ENCODE measurements at places on chromosomes 13 and 19.

DNA sequence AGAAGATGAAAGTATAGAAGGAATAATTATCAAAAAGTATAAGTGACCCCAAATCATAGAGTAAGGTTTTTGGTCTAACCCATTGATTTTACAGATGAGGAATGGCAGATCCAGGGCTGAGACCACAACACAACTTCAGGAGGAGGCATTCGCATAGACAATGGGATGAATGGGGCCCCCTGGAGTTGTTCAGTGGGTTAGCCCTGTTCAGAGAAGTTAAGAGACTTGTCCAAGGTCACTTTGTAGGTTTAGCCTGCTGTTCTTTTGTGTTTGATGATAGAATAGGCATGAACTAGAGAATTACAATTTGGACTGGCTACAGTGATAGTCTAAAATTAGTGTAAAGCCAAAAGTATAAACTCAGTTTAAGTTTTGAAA lies 233.9 kb downstream of the KCNRG start:
- no peak for DNase-seq

DNA sequence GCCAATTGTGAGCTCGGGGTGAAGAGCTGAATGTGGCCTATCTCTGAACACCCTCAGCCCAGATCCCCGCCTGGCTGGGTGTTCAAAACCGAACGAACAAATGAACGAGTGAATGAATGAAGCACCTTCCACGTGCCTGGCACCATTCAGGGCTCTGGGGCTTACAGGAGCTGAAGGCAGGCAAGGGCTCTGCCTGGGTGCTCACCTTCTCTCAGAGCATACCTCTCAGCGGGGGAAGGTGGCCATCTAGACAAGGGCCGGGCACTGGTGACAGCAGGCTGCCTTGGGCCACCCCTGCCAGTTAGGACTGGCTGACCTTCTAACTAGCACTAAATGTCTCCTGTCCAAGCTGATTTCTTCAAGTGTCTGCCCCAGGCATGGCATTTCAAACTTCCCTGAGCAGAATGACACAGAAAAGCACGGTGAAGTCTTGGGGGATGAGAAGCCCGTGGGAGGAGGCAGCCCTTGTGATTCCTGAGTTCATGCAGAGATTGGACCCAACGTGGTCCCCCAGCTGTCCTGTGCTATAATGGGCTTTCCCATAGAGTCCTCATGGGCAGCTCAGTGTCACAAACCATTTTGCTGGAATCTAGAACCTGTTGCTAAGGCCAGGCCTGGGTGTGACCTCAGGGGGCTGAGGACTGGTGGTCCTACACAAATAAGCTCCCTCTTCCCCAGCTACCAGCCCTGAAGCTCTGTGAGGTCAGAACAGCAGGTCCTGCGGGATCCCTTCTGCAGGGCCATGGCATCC lies 27.9 kb upstream of the VSTM2B start:
- no peak for DNase-seq

DNA sequence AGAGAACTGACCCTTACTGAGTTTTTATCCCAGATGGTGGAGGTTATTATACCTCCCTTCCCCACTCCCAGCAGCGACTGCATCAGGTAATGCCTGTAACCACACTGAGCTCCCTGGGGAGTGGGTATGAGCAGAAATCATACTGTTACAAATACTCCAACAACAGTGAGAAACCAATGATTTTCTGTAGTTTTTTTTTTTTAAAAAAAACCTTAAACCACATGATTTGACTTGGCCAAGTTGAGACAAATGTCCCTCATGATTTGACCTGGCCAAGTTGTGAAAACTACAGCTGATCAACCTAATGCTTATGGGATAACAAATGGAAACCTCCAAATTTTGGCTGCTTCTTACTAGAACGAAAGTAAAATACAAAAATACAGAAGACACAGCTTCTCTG lies 33.1 kb upstream of the SERP2 start:
- DNase-seq = no peak

DNA sequence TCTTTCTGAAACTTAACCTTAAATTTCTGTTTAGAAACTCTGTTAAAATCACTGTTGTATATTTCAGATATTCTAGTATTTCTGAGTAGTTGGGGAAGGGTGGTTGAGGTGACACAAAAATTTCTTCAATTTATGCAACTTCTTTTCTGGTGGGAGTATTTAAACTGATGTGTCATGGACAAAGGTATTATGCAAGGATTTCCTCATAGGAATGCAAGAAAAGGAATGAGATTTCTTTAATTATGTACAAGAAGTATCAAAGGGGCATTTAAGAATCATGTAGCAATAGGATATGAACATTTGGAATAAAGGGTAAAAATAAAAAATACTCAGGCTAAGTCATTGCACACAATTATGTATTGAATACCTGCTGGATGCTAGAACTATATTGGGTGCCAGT lies 575.8 kb upstream of the KLF12 start:
- no peak for DNase-seq

- no peak for DNase-seq
Measured at GRCh38 chr19:23415034-23415433, 19.8 kb upstream of the ZNF91 start.

GRCh38 chr13:51659276-51660127 lies 75.2 kb downstream of the WDFY2 start:
- DNase-seq = no peak

- no peak for DNase-seq
Measured at GRCh38 chr13:95106562-95106961, 194.7 kb downstream of the ABCC4 start.

DNA sequence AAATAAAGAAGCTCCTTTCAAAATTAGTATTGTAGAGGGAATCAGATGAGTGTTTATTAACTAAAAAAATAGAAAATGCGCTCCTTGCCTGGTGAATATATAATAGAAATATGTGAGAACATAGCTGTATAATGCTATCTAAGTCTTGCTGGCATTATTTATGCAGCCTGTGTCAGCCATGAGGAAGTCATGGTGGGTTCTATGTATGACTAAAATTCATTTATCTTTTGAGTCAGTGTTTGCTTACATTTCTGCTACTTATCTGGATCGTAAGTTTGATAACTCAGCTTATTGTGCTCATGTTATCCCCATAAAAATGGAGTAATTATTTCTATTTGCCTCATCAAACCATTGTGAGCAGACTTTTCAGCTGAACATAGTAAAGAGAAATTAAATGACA lies 449.3 kb downstream of the OXGR1 start:
- no peak for DNase-seq

GRCh38 chr13:94268661-94269060 lies 210.8 kb downstream of the DCT start:
- DNase-seq = no peak

GRCh38 chr19:9431475-9431874 lies 3.9 kb downstream of the ZNF266 start:
- peak; percentile 9 for DNase-seq

DNA sequence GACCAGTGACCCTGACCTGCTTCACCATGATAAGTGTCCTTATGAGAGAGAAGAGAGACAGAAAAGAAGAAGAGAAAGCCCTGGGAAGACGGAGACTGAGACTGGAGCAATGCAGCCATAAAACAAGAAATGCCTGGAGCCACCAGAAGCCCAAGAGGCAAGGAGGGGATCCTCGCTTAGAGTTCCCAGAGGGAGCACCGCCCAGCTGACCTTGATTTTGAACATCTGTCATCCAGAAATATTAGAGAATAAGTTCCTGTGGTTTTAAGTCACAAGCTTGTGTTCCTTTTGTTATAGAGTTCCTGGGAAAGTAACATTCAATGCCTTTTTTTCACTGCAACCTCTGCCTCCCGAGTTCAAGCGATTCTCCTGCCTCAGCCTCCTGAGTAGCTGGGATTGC lies 20.2 kb downstream of the CERS1 start:
- DNase-seq = no peak

- no peak for DNase-seq
Measured at GRCh38 chr13:71017607-71018006, 849.4 kb downstream of the DACH1 start.

GRCh38 chr13:113586661-113587479 lies 2.3 kb downstream of the TFDP1 start:
- no peak for DNase-seq

GRCh38 chr19:43574424-43575155 lies 737 bp downstream of the XRCC1 start:
- no peak for DNase-seq

- DNase-seq = no peak
Measured at GRCh38 chr13:113802761-113803160, 43.7 kb downstream of the TMEM255B start.

DNA sequence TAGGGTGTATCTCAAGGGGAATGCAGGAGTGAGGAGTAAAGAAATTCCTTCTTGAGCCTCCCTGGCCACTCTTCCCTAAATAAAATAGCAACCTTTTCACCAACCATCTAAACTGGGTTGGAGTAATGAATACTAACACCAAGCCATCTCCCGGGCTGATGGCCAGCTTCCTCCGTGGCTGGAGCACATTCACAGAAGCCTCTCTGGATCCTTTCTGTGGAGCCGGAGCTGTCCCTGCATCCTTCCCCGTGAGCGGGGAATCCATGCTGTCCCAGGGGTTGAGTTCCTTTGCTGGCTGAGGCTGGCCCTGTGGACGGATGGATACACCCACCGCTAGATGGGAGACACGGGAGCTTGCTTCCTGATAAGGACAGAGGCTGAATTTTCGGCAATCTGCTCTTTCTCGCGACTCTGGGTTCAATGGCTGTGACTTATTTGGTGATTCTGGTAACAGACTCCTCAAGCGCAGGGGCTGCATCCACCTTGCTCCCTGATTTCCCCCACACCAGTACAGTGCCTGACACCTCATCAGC lies 370.3 kb downstream of the ZNF536 start:
- DNase-seq = no peak

DNA sequence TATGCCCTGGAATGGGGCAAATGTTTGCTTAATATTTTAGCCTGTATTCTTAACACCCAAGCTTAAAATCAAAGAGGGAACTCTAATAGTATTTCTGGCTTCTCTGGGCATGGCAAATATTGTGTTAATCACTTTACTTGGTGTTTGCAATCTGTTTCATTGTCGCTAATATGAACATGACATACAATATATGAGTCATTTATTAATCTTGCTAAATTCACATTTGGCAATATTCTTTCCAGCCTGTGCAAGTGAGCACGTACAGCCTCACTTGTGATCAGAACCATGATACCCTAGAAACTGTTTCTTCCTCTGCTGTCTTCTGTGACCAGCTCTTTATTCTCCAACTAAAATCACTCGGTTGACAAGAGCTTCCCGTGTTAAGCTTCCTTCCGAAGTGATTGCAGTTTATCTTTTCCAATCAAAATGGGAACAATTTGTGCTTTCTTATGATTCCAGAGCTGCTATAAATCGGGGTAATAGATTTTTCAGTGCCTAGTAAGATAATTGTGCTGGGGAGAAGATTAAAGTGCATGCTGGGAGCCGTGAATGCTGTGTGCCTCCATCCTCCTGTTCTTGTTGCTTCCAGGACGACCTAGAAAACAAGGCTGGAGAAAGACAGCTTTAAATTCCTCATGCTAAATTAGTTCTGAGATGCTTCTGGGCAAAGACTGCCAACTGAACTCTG lies 153.0 kb upstream of the TMTC4 start:
- DNase-seq = no peak

- no peak for DNase-seq
Measured at GRCh38 chr13:93409001-93409400, 182.4 kb downstream of the GPC6 start.

GRCh38 chr19:30391554-30392551 lies 19.7 kb downstream of the ZNF536 start:
- DNase-seq = no peak

DNA sequence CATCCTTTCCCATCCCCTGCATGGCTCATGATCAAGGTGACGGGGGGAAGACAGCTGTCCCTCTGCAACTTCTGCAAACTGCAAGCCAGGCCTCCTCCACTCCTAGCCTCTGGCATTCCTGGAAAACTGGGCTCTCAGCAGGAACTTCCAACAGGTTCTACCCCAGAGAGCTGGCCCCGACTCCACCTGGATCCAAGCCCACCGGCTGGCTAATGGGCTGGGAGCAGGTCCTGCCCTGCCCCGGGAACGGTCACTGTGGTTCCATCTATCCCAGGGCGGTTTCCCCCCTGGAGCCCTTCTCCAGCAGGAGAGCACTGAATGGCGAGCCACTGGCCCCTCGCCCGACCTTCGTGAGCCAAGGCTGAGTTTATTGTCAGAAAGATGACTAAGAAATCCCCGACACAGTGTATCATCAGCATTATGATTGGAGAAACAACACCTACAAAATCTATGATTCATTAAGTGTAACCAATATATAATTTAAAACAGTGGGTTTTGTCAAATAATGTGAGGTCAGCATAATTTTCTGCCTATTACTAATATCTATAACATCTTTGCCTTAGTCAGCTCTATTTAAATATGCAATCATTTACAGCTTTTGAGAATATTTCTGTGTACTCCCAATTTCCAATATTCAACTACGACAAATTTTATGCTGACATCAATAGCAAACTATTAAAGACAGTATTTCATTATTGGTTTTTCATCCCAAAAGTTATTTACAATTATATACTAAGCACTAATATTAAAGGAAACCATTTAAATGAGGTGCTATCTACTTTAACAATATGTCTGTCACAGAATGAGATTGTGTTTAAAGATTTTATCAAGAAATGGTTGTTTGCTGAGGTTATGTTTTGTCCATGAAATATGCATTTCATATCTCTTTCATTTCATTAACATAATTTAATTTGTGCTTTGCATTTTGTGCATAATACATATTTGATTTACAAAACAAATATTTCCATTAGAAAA lies 133.0 kb downstream of the URI1 start:
- no peak for DNase-seq

DNA sequence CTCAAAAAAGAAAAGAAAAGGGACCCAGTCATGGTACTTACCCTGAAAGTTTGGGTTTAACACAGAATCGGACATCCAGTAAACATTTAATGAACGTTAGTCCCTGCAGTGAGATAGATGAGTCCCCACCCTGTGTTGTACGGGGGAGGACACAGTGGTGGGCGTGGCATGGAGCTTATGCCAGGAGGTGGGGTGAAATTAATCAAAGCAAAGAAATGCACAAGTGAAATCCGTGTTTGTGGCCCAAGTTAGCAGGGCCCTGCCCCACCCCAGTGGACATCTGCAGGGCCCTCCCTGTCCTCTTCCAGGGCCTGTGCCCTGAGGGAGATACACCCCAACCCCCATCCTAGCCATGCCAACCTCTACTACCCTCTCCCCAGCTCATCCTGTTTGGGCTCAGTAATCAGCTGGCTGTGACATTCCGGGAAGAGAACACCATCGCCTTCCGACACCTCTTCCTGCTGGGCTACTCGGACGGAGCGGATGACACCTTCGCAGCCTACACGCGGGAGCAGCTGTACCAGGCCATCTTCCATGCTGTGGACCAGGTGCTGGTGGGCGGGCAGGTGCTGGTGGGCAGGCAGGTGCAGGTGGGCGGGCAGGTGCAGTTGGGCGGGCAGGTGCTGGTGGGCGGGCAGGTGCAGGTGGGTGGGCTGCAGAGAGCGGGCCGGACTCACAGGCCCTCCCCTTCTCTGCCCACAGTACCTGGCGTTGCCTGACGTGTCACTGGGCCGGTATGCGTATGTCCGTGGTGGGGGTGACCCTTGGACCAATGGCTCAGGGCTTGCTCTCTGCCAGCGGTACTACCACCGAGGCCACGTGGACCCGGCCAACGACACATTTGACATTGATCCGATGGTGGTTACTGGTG lies 3.9 kb downstream of the MCOLN1 start:
- DNase-seq = no peak

- DNase-seq = no peak
Measured at GRCh38 chr13:106617561-106617960, 49.6 kb upstream of the ARGLU1 start.

All from activated T-helper 1 cell treated with anti-CD3 and anti-CD28 coated beads, Interleukin-2, amount 50 U/mL, for 16 hours (primary cell).